Stimulated activated CD8-positive, alpha-beta memory T cell treated with anti-CD3 and anti-CD28 coated beads, Interleukin-2, amount 100 ng/mL, for 48 hours (primary cell): ENCODE measurements at places on chromosomes 2 and 18.

- no peak for DNase-seq
Measured at GRCh38 chr18:39062426-39062825, 1496.8 kb upstream of the CELF4 start.

DNA sequence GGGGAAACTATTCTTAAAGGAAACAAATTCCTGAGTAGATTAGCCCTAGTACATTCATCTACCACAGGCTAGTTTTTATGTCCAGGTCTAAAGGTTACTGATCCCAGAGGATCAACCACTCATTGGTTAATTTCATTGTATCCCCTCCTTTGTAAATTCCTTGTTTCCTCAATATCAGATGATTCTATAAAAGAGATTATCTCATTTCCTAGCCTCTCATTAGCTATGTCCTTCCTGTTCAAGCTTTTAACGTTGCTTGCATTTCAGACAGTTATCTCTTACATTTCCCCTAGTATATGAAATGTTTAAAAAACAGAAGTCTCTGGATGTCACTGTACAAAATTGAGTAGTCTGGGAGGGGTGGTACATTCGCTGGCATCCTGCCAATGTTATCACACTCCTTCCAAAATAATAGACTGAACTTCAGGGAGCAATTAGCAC, 24.2 kb upstream of the ARMC9 start:
- DNase-seq = no peak

DNA sequence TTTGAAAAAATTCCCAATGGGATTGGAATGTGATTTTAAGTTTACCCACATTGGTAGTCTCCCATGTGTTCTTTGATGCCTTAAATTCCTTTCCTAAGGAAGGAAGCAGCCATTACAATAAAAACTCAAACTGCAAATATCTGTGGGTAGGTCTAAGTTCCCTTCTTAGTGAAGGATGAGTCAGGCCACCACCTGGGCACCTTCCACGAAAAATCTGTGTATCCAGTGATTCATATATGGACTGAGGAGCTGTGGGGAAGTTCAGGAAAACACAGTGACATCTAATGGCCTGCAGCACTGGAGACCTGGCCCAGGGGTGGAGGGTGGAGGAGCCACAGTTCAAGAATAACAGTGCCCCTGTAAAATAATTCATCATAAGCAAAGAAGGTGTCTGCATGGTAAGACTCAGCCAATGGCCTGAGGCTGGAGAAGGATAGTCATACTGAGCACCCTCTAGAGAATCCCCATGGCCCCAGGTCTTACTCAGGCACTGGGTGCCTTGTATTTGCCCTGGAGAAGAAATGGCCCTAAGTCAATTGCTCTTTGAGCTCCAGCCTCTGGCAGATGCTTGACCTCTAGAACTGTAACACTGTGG, 248.6 kb downstream of the SP3 start:
- DNase-seq = no peak

DNA sequence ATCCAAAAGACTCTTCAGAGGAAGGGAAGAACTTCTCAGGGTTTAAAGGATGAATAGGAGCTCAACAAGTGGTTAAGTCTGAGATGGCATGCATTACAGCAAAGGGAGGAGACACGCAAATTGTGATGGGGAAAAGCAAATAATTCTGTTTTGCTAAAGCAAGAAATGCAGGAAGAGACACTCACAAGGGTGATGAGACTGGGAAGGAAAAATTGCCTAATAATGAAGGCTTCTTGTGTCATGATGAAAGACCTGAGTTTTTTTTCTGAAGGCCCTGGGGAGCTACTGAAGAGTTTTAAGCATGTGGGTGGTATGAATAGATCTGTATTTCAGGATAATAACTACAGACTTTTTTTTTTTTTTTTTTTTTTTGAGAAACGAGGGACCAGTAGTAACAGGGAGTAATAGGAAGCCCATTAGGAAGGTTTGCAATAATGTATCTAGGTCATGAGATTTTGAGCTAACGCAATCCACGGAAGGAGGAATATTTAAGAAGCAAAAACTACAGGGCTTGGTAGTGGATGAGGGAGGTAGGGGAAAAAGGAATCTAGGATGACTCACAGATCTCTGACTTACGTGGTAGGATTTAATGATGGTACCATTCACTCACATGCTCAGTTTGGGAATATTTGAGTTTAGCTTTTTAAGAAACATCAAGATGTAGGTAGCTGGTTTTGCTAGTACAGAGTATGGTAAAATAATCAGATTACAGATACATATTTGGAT, 16.0 kb upstream of the SERPINB3 start:
- no peak for DNase-seq

DNA sequence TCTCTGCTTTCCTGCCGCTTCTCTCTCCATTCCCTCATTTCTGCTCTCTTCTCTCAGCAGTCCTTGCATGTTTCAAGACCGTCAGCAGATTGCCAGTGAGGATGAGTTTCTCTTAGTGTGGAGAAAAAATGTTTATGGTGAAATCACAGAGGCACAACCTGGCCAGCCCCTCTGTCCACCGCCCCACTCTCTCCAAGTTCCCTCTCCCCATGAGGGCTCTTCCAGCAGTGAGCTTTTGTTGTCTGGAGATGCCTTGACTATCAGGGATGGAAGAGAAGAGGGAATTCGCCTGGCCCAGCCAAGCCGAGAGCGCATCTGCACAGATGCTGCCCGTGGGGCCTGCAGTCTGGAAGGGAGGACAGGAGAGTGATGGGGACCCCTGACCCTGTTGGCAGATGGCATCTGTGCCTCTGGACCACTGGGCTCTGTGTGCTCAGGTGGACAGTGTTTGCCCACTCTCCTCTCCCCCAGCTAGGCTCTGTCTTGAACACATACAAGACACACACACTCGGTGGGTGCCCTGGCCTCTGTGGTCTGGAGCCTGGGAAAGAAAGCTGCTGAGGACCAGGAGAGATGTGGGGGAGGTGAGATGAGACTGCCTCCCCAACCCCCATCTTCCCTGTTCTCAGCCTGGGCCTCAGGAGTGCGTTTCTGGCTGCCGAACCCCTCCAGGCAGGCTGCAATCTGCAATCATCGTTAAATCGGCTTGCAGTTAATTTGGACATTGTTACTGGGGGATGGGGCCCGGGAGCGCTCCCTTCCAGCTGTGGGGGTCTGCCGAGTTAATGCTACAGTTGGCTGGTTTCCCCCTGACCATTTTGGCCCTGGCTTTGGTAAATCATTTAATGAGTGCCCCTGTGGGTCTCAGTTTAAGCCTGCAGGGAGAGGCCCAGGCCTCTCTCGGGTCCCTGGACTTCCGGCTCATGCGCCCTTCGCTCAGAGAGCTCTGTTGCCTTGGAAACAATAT, 4.5 kb downstream of the ITM2C start:
- no peak for DNase-seq

GRCh38 chr18:9079818-9080528, 22.5 kb upstream of the NDUFV2 start:
- no peak for DNase-seq

- DNase-seq = no peak
Measured at GRCh38 chr18:58649966-58650816, 21.1 kb upstream of the MALT1 start.

GRCh38 chr2:39583213-39583612, 82.5 kb upstream of the TMEM178A start:
- no peak for DNase-seq

- no peak for DNase-seq
Measured at GRCh38 chr2:166361351-166362153, 14.2 kb downstream of the SCN9A start.

GRCh38 chr2:231399853-231400680, 4.6 kb downstream of the B3GNT7 start:
- DNase-seq = no peak

- DNase-seq = peak; percentile 13
Measured at GRCh38 chr2:1854729-1855547, 110.6 kb upstream of the PXDN start.

GRCh38 chr2:241796209-241796608, 12.8 kb upstream of the NEU4 start:
- DNase-seq = no peak

DNA sequence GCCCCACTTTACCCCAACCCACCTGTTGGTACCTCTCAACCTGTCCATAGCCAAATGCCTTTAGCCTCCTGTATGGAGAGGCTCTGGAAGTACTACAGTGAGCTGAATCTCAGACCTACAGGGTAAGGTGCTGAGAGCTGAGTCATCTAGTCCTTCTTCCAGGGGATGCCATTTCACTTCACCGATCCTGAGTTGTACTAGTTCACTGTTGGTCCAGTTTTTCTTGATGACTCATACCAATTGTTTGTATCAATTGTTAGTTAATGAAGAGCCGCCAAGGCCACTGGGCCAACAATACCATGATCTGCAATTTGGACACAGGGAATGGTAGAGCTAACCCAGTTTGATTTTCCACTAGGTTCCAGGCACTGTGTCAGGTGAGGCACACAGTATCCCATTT, 257.0 kb downstream of the CLIP4 start:
- no peak for DNase-seq

DNA sequence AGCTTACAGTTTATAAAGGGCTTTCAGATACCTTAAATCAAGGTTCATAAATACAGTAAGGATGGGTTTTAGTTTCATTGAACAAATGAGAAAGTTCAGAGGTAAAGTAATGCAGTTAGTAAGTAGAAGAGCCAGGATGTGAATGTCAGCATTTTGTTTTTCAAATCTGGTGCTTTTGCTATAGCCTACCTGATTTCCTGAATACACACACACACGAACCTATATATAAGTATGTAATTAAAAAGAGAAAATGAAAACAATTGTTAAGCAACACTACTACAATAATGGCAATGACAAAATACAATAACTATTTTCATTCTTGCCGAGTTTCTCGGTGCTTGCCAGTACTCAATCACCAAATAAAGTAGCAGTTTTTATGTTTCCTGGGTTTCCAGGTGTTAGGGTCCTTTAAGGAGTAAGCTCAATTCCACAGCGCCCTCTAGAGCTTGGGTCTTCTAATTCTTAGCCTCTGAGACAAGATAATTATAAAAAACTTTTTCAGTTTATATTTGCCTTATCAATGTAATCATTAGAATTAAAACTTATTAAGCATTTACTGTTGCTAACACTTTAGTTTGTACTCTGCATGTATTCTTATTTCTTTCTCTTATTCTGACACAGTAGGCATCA, 512.9 kb upstream of the ACVR2A start:
- DNase-seq = no peak

DNA sequence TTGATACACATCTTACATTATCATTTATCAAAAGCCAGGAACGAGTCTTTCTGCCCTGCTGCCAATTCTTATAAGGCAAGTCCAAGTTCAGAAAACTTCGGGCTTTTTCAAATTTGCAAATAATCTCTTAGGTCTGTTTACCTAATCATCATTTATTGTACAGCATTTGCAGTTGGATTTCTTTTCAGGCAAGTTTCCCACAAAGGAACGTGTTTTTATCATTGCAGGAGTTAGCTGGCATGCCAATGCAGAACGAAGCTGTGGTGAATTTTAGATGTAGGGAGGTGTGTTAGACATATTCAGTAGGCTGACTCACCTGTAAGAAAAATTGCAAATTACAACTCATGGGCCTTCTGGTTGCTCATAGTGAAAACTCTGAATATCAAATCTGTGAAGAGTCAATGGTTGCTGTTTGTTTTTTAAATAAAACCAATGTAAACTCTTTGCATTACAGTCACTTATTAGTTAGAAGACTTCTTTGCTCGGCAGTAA, 209.6 kb downstream of the SRBD1 start:
- DNase-seq = no peak

GRCh38 chr2:17976871-17977746, 98.6 kb downstream of the KCNS3 start:
- no peak for DNase-seq

GRCh38 chr2:136248242-136248641, 130.3 kb upstream of the CXCR4 start:
- no peak for DNase-seq

DNA sequence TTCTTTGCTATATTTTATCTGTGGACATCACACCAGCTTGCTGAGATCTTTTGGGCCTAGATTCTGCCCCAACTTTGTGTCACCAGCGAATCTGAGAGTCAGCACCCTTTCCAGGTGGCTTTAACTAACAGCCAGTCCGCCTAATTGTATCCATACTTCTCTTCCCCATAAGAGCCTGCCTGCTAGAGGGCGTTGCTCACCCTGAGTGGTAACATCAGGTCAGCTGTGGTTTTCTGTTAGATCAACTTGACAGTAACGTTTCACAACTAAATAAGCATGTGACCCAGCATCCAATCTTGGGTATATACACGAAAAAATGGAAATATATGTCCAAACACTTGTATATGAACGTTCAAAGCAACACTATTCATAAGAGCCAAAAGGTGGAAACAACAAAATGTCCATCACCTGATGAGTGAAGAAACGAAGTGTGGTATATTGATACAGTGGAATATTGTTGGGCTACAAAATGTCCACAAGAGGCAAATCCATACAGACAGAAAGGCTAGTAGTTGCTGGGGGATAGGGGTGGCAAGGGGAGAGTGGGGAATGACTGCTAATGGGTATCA, 24.9 kb downstream of the EFHD1 start:
- no peak for DNase-seq

GRCh38 chr2:172113617-172114016, 10.9 kb upstream of the DLX2 start:
- no peak for DNase-seq

DNA sequence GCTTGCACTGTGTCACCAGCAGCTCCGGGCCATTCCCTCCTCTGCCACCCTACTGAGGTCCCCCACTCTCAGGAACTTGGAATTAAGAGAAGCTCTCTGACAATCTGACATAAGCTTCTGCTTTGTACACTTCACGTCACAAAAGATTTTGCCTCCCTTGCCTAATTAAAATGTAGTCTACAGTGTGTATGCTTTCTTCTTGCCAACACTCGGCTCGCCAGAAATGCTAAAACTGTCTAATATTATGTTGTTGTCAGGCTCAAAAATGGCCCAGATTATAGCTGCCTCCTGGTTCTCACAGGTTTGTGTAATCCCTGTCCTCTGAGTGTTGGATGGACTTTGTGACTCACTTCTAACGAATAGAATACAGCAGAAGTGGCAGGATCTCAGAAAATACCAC, 474.7 kb downstream of the MBD2 start:
- DNase-seq = no peak

DNA sequence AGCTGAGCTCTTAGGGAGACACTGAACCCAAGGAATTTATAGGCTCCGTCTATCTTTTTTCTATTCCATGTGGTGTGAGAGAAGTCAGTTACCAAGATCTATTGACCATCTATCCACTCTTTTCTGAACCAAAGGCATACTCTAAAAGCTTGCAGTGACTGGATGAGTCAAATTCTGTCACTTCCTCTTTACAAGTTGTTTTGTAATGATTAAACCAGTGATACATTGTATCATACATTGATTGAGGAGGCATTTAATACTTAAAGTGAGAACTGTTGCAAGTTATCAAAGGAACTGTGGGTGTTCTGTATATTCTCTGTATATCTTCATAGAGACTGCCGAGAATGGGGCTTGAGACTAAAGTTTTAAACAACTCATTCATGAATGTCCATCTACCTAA, 188.8 kb downstream of the CAMKMT start:
- no peak for DNase-seq

DNA sequence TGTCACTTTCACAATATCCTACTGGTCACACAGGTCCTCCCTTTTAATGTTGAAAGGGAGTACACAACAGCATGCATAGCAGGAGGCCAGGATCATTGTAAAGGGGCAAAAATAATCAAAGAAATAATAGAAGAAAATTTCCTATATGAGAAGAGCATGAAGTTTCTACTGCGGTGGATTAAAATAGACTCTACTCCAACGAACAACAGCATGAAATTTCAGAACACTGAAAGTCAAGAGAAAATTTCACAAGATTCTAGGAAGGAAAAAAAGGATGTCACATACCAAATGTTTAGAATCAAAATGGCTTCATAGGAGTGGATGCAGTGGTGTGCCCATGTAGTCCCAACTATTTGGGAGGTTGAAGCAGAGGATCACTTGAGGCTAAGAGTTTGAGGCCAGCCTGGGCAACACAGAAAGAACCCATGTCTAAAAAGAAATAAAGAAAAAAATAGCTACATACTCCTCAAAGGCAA, 72.0 kb upstream of the EPAS1 start:
- DNase-seq = no peak

- DNase-seq = no peak
Measured at GRCh38 chr18:56152551-56153310, 485.7 kb downstream of the TXNL1 start.
